Activated T-helper 1 cell treated with Interleukin-2 at 50 U/mL for 16 hours (primary cell): ENCODE measurements at places on chromosomes 6 and 20.

GRCh38 chr20:45890985-45891983 is at the start of the genes CTSA and NEURL2:
CTSA (plus strand) TSS chr20:45891335; CDS start chr20:45891569, 234 bp downstream.
NEURL2 (minus strand) TSS chr20:45891208; CDS start chr20:45890991, 217 bp downstream.
- peak; percentile 72 for DNase-seq

- no peak for DNase-seq
These were observed 278.9 kb downstream of the SAMD5 start for GRCh38 chr6:147787417-147787816.

- DNase-seq, result peak; percentile 38
These were observed 36.2 kb upstream of the MRPS18A start for GRCh38 chr6:43723737-43724295.

- no peak for DNase-seq
These were observed 6.5 kb upstream of the BNIP5 start for GRCh38 chr6:36343109-36343680.

DNA sequence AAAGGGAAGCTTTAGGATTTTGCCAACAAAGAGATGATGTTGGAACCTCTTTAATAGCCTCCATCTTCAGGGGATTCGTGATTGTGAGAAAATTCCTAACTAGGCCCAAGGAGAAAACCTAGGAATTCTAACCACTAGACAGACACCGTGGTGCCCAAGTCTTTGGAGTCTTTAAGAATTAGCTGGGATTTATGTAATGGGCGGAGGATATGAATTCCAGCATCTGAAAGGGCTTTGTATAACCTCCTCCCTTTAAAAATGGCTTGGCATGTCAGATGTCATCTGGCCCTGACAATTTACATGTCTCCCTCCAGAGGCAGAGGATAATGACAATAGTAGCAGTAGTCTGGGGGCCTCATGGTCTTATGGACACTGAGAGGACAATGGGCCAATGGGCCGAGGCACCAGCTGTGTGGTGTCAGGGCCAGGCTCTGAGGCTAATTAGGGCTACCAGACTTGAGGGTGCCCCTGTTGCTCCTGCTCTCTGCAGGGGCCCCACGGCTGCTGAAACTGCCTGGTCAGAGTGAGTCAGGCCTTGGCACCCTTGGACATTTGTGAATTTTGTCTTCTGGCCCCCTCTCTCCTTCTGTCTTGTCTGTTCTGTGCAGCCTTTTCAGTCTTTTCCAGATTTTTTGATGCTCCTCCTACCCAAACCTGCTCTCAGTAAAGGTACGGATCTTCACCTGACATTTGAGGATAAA is 113.9 kb downstream of the EDN1 start:
- no peak for DNase-seq

- DNase-seq, result no peak
These were observed 56.7 kb downstream of the APCDD1L start for GRCh38 chr20:58458342-58459057.

DNA sequence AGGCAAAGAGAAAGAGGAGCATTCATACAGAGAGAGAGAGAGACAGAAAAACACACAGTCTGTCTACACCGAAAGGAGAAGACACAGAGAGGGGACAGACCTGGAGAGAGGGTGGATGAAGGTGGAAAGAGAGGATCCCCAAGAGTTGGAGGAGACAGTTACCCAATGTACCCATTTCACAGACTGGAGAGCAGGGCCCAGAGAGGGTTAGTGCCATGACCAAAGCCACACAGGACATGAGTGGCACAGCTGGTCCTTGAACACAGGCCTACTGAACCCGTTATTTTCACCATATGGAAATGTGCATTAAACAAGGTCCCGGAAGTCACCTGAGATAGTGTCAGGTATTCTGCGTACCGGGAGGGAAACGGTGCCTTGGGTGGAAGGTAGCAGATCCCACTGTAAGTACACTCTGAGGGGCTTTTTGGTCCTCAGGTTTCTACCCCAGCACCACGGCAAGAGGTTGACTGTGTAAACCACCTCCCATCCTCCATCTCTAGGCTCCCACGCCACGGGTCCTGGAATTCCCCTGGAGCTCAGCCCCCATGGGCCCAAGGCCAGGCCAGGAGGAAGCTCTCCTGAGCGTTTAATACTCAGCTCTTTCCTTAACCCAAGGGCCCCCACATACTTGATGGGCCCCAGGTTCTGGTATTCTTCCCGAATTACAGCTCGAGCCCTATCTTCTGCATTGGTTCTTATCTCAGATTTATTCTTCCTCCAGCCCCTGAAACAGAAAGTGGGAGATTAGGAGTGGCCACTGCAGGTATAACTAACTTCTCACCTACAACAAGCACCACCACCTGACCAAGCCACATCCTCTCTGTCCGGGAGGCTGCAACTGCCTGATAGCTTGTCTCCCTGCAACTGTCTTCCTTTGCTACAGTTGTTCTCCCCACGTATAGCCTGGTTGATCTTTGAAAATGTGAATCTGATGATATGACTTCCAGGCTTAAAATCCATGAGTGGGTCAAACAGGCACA is 38.4 kb upstream of the OCSTAMP start:
- no peak for DNase-seq

DNA sequence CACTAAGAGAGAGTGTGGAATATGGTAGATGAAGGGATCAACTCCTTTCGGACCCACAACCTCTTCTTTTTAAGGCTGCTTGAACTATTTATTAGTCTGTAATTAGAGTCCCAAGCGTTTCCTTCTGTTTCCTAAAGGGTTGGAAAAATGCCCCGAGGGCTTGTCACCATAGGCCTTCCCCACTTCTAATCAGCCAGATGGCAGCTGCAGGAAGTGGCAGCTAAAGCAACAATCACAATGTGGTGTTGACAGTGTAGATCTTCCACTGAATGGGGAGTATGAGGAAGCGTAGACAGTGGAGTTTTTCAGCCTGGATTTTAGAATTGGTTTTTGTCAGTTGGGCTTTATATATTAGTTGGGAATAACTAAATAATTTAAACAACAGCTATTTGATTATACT is 40.6 kb downstream of the SLC35D3 start:
- DNase-seq, result no peak

GRCh38 chr6:111610548-111611172 is 5.0 kb upstream of the TRAF3IP2 start:
- no peak for DNase-seq

DNA sequence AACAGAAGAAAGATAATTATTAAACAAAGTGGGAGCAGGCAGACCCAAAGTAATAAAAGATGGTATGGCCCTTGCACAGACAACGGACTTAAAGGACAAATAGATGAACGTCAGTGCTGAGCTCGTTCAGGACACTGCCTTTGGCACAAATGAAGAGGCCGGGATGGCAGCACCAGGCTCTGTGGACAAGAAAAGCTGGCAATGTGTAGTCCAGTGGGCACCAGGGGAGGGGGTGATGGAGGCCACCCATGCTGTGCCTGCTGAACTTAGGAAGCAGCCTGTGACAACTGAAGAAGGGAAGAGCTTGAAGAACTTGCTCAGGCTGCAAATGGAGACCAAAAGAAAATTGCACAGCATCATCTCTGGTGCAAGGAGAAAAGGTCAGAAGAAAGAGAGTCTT is 131.0 kb downstream of the ANKRD60 start:
- DNase-seq, result no peak

DNA sequence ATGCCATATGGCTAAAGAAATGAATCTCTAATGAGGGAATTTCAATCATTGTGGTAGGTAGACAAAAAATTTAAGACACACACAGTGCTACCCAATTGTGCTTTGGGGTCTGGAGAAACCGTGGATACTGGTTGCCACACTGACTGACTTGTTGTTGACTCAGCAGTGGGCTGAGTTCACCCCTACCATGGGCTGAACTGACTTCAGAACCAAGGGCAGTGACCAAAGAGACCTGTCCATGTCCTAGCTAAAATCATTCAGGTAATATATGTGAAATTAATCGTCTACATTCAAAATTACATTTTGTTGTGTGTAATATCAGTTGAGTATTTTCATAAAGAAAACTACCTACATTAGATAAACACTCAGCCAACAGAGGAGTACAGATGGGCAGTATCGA is 131.6 kb downstream of the PDE7B start:
- no peak for DNase-seq

DNA sequence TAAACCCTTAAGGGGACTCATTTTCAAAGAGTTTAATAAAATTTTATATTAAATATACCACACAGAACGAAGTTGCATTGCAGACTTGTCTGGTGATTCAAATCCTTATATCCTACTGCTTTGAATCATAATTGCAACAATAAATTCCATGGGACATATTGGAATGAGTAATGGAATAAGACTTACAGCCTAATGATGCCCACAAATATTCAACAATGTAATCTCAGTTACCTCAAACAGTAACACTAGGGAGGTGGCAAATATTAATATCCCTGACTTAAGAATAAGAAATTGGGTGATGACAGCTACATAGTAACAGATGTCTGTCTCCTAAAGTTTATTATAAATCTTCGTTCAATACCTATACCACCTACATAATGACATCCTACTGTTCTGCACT is 52.6 kb downstream of the BMP5 start:
- no peak for DNase-seq

DNA sequence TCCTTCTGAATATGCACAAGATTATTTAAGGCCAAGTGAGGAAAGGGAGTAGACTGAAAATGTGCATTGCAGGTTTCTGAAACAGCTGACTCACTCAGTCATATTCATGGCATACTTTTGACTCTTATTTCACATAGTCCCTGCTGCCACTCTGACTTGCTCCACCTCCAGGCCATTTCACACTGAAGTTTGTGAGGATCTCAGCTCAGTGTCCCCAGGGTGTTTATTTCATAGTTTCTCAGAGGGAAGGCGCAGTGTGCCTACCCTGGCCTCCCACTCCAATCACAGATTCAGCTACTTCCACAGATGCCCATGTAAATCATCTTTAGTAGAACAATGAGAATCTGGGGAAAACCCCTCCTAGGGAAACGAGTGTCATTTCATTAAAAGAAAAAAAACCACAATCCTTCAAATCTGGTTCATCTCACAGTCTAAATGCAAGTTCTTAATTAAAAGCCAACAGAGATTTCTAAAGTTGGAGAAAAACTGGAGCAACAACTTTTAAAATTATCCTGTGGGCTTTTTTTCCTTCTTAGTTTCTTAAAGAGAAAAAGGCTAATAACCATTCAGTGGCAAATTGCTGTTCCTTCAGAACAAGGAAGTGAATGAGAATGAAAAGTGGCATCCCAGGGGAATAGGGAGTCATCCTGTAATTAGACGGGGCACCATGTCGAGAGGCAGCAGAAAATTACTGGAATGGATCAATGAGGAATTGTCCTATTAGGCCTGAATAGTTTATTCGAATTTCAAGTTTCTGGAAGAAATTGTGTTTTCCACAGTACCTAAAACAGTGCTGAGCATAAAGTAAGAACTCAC is 133.6 kb downstream of the TFAP2B start:
- DNase-seq, result no peak

GRCh38 chr6:37072526-37072925 is 67.1 kb downstream of the FGD2 start:
- DNase-seq, result no peak

DNA sequence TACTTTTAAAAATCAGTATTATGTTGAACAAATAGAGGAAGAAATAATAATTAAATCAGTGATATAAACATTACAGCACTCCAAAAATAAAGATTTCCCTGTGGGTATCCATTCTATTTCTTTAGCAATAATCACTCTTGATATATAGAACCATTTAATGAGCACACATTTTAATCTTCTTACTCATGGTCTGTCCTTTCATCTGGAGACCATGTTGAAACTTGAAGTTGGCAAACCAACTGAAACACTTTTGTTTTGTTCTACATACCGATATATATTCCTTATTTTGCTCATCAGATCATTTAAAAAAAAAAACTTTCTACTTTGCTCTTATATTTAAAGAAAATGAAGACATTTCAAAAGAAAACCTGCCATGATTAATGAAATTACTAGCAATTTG is 13.4 kb downstream of the C6orf58 start:
- no peak for DNase-seq

- no peak for DNase-seq
These were observed 451.6 kb downstream of the UTRN start for GRCh38 chr6:144736763-144737162.

GRCh38 chr20:51043811-51044210 is 20.9 kb upstream of the KCNG1 start:
- DNase-seq, result no peak

DNA sequence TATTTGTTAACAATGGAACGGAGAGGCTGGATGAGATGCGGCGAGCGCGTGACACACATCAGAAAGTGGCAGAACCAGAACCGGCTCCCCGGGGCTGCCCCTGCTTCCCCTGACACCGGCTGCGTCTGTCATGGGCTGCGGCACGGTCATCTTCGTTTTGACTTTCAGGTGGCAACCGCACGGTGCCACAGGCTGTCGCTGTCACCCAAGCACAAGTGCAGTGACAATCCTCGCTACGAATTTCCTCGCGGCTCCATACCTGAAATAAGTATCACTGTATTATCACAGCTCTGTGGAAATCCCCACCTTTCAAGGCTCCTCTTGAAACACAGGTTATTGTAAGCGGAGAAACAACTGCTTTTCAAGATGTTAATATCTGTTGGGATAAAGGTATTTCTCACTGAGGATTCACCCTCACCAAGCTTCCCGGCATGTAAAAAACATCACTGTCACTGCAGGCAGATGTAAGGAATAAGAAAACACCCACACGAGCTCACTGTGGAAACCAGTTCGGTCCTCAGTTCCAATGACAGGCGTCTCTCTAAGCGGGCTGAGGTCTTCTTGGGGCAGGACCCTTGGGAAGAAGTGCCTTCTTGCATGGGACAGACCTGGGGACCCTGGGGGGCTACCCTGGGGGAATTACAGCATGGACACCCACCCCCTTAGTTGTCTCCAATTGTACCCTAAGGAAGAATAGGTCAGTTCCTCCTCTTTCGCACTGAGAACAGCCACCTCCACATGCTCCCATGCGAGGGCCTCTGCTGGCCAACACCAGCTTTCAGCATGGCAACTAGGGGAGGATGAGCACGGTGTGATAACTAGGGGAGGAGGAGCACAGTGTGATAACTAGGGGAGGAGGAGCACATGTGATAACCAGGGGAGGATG is 86.3 kb downstream of the DACT2 start:
- DNase-seq, result no peak

GRCh38 chr6:128414943-128415342 is 105.5 kb downstream of the PTPRK start:
- DNase-seq, result no peak

GRCh38 chr6:35185971-35186370 is 27.8 kb upstream of the SCUBE3 start:
- DNase-seq, result no peak

DNA sequence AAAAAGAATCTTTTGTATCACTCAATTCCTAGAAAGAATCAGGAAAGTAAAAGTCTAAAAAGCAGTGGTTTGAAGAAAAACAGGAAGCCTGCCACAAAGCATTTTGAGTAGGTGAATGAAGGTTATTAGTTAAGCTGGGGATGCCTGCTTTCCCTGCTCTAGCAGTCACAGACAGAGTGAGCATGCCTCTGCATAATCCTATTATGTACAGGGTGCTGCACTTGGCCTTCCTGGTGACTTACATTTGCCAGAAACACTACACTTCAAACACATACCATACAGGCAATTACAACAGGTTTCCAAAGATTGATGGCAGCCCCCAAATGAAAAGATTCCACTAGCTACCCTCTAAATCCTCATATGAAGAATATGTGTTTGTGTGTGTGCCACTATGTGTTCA is 130.8 kb downstream of the TPBG start:
- no peak for DNase-seq

DNA sequence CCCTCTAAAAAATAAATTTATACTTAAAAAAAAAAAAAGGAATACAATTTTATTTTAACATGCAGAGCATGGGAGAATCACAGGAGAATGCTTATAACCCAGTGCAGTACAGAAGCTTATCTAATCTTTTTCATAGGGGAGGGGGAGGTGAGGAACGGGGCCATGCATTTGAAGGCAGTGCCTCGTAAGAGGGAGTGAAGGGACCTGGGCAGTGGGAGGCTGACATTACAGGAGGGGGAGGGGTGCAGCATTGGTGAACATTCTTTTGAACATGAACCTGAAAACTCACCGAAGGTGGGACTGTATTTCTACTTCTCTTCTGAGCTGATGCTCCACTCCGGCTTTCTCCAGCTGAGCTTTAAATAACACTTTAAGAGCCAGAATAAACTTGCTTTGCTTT is 9.3 kb downstream of the AURKA start:
- no peak for DNase-seq
